ENCODE measurements at places on chromosomes 12 and 14.

- no peak for DNase-seq
Measured at GRCh38 chr14:87494010-87494409, 499.0 kb downstream of the GALC start.

DNA sequence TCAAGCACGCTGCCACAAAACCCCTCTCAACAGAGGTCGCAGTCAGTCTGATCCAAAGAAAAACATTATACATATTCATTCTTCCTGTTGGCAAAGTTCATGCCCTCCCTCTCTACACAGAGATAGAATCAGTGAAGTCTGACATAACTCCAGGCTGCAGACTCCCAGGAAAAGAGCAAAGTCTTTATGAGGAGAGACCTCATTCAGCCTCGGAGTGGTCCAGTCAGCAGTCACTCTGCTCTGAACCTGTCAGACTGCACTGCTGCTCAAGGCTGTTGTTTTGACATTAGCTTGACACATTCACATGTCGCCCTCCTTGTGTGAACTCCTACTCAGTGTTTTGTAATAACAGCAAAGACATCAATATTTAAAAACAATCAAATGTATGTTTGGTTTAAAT is 241.2 kb upstream of the G2E3 start:
- DNase-seq, result no peak

DNA sequence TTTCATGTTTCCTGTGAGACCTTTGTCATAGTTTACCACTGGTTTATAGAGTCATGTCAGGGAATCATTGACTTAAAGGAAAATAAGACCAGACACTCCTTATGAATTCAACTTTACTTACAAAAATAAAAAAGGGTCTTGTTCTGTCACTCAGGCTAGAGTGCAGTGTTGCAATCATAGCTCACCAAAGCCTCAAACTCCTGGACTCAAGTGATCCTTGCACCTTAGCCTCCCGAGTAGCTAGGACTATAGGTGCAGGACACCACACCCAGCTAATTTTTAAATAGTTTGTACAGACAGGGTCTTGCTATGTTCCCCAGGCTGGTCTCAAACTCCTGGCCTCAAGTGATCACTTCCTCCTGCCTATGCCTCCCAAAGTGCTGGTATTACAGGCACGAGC is 19.0 kb downstream of the SLC41A2 start:
- no peak for DNase-seq

DNA sequence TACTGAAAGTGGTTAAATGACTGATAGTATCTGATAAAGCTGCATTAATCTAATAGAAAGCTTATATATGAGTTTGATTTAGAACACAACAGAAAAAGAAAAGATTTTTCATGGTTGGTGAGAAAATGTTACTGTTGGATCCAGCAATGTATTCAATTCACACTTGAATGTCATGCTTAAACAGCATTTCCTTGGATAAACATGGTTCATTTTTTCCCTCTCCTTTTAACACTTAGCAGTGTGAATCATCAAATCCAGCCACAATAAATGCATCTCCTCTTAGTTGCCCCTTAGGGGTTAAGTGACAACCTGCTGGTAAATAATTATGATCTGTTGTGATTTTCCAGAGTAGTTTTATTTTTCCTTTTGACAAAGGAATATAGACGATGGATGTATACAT is 74.9 kb upstream of the GRIP1 start:
- no peak for DNase-seq

DNA sequence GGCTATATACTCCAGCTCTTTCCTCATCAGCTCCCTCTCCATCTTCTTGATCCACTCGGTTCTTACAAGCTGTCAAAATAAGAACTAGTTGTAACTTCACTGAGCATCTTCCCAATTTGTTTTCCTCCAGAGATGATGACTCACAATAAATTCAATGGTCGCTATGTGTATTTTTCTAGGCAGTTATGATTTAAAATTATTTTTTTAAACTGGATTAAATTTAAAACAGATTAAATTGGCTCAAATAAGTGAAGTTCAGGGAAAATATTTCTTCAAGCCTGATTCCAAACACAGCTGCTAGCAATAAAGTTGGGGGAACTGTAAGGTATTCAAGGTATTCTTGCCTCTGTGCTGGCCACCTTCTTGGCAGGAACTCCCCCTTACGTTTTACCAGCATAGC is 717.7 kb upstream of the USP15 start:
- DNase-seq, result no peak

DNA sequence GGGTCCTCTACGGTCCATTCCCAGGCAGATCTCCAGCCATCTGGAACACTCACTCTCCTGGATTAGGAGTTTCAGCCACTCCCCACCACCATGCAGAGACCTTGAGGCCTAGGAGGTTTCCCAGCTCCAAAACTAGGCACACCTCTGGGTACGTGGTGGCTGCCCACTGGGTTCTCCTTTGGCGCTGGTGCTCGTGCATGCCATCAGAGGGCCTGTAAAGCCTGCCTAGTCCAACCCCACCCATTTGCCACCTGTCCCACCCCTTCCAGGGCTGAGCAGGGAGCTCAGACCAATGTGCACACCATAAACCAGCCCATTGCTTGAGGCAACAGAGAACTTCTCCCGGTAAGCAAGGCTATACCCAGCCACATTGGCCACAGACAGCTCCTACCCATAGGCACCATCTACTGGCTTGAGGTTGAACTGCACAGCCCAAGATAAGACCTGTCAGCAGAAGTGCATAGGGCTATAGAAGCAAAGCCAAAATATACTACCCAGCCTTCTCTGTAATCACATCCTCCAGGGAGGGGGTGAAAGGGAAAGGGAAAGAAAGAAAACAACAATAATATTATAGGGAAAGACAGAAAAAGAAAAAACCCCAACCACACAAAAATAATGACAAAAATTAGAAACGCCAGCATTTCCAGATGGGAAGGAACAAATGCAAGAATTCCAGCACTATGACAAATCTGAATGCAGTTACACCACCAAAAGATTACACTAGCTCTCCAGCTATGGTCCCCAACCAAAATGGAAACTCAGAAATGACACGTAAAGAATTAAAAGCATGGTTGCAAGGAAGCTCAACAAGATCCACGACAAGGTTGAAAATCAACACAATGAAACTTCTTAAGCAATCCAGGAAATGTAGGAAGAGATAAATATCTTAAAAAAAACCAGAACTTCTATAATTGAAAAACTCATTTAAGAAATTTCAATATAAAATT is 111.9 kb upstream of the CCDC175 start:
- peak; percentile 31 for DNase-seq

GRCh38 chr14:85156319-85156718 is 373.6 kb upstream of the FLRT2 start:
- DNase-seq, result no peak

DNA sequence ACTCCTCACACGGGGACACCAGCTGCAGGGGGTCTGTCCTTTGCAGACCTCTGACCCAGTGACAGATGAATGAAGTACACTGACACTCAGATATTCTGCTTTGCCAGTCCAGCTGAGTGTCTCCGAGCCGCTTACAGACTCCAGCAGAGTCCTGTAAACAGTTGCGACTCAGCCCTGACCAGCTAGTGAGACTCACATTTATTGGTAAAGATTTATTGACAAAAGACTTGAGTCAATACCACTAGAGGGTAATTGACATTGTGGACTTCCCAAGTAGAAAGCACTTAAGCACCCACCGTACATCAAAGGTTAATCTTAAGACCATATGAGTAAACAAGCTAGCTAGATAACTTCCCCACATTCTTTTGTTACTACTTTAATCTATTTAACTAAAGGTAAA is 9.8 kb upstream of the FKBP4 start:
- DNase-seq, result no peak

GRCh38 chr12:40232602-40233001 is 7.8 kb downstream of the LRRK2 start:
- DNase-seq, result no peak

Measured in activated T-cell treated with anti-CD3 and anti-CD28 coated beads, Interleukin-2, amount 50 U/mL, for 48 hours (primary cell).